ENCODE measurements at places on chromosomes 12 and 14. TPM values are rescaled to one million over a fixed set of nuclear protein-coding genes. Genes with fewer than 3 reads are reported as not detected.
A peak's percentile ranks its signal among the peaks of the same experiment; 100 is the strongest.

The LTBP2 gene
- 27.5 TPM for total RNA-seq

- H3K4me3 ChIP-seq = no peak overlapping the region
- H3K4me1 ChIP-seq = no peaks in the 10 kb centered on the region
- no peak for DNase-seq
- H3K36me3 ChIP-seq = no peaks in the 10 kb centered on the region
- H3K27me3 ChIP-seq = no peaks in the 10 kb centered on the region
Observed at GRCh38 chr12:104498211-104498801, 41.6 kb downstream of the CHST11 start.

The PLA2G1B gene
- total RNA-seq = not detected

GRCh38 chr12:118704527-118705241 is 276.7 kb upstream of the SRRM4 start:
- H3K36me3 ChIP-seq = no peaks in the 10 kb centered on the region
- H3K4me1 ChIP-seq = no peaks in the 10 kb centered on the region
- H3K4me3 ChIP-seq = no peak overlapping the region
- no peaks in the 10 kb centered on the region for H3K27me3 ChIP-seq
- no peak overlapping the region for H3K27ac ChIP-seq

- no peaks in the 10 kb centered on the region for H3K36me3 ChIP-seq
- H3K4me1 ChIP-seq = no peaks in the 10 kb centered on the region
- no peak overlapping the region for H3K4me3 ChIP-seq
Observed at GRCh38 chr12:71636704-71637115, 26.9 kb downstream of the ZFC3H1 start.

- H3K27me3 ChIP-seq = no peaks in the 10 kb centered on the region
- no peak overlapping the region for H3K27ac ChIP-seq
- no peaks in the 10 kb centered on the region for H3K36me3 ChIP-seq
- DNase-seq = no peak
- H3K4me1 ChIP-seq = no peaks in the 10 kb centered on the region
Observed at GRCh38 chr12:132475304-132476037, 14.5 kb upstream of the FBRSL1 start.

DNA sequence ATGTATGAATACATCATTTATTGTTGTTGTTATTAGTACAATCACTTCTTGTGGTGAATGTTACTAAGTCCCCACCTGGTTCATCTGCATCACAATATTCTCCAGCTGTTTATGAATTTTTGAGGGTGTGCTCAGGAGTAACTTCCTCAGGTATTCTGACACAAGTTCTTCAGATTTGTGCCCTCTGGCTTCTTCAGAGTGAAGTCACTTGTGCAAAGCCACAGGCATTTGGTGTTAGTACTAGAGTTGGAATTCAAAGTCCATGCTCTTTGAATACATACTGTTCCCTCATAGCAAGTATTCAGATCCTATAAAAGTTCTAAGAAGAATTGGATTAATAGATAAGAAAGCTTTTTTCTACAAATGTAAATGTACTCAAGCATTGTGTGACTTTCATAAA is 150.3 kb upstream of the AVPR1A start:
- no peaks in the 10 kb centered on the region for H3K27me3 ChIP-seq
- no peak overlapping the region for H3K27ac ChIP-seq
- no peak overlapping the region for H3K4me3 ChIP-seq
- no peaks in the 10 kb centered on the region for H3K36me3 ChIP-seq
- peaks cover 8% of the 10 kb centered on the region for H3K4me1 ChIP-seq

GRCh38 chr14:81276073-81277069 is 55.6 kb upstream of the GTF2A1 start:
- no peaks in the 10 kb centered on the region for H3K27me3 ChIP-seq
- no peak for DNase-seq
- H3K36me3 ChIP-seq = no peaks in the 10 kb centered on the region
- H3K4me1 ChIP-seq = no peaks in the 10 kb centered on the region

DNA sequence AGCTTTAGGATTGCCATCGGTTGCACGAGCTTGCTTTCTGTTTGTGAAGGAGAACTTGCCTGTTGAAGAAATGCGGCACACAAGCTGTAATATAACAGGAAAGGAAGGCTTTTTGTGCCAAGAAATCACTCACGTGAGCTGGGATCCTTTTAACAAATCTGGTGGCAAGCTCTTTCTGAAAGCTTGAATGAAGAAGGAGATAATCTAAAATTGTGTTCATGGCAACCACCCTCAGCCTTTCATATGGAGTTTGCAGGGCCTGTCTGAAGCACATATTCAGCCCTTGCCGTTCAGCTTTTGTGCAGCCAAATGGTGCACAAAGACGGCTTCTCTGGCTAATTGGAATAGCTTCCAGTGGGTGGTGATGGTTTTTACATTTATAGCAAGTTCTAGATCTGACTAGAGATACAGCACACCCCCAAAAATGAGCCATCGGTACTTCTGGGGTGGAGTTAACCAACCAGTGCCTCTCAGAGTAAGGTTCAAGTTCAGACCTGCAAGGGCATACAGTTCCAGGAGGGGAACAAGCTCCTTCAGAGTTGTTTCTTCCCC is 107.4 kb downstream of the AEBP2 start:
- peak overlapping the region; percentile 19 for H3K4me3 ChIP-seq
- DNase-seq = no peak
- peak overlapping the region; percentile 79 for H3K27ac ChIP-seq
- no peaks in the 10 kb centered on the region for H3K36me3 ChIP-seq
- no peaks in the 10 kb centered on the region for H3K27me3 ChIP-seq

DNA sequence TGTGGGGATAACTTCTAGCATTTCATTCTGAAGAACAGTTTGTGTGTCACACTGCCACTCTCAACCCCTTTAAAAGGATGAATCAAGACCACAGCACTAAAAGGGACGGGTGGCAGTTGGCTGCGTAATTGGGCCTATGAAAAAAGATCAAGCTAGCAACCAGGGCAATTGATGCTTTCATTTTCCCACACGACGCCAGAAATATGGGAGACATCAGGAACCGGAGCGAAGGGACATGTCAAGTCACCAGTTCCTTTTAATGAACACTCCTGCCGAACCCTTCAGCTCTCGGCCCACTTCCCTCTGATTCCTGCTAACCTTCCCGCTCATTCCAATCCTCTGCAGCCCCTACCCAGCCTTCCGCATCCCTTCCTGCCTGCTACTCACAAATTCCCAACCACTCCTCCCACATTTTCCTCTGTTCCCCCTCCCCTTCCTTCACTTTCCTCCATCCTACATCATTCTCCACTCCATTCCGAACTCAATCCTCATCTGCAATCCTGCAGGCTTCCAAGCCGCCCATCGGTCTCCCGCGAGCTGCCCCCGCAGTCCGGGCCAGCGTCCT is 753 bp downstream of the CSRNP2 start:
- DNase-seq = peak; percentile 19
- H3K27ac ChIP-seq = peak overlapping the region; percentile 82
- peak overlapping the region; percentile 52 for H3K4me3 ChIP-seq
- H3K27me3 ChIP-seq = no peaks in the 10 kb centered on the region
- no peaks in the 10 kb centered on the region for H3K4me1 ChIP-seq

GRCh38 chr14:105019861-105020814 is 745 bp downstream of the CDCA4 start:
- no peaks in the 10 kb centered on the region for H3K36me3 ChIP-seq
- H3K4me3 ChIP-seq = peak overlapping the region; percentile 44
- H3K27ac ChIP-seq = peak overlapping the region; percentile 55
- H3K27me3 ChIP-seq = no peaks in the 10 kb centered on the region

- no peaks in the 10 kb centered on the region for H3K4me1 ChIP-seq
- DNase-seq = no peak
- no peaks in the 10 kb centered on the region for H3K36me3 ChIP-seq
- H3K4me3 ChIP-seq = no peak overlapping the region
Observed at GRCh38 chr12:57477710-57478681, 1.7 kb downstream of the ARHGAP9 start.

- H3K27me3 ChIP-seq = no peaks in the 10 kb centered on the region
- no peaks in the 10 kb centered on the region for H3K36me3 ChIP-seq
- no peaks in the 10 kb centered on the region for H3K4me1 ChIP-seq
Observed at GRCh38 chr12:109029411-109029810, 8.5 kb upstream of the SVOP start.

DNA sequence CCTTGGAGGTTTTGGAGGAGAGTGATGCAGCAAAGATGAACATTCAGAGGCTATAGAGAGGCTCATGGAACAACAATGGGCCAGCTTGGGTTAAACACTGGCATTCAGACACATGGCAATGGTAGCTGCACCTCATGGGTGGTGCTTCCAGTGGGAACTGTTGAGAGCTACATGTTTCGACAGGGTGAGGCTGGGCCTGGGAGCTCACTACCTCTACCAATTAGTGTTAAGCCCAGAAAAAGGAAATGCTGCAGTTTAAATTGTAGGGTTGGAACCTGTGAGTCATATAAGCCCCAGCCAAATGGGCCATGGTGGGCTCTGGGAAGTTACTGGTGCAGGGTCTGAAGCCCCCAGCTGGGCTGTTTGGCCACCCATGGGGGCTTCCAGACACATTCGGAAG is 279.7 kb downstream of the ZFP36L1 start:
- no peaks in the 10 kb centered on the region for H3K36me3 ChIP-seq
- H3K27me3 ChIP-seq = no peaks in the 10 kb centered on the region
- DNase-seq = no peak
- no peak overlapping the region for H3K4me3 ChIP-seq

DNA sequence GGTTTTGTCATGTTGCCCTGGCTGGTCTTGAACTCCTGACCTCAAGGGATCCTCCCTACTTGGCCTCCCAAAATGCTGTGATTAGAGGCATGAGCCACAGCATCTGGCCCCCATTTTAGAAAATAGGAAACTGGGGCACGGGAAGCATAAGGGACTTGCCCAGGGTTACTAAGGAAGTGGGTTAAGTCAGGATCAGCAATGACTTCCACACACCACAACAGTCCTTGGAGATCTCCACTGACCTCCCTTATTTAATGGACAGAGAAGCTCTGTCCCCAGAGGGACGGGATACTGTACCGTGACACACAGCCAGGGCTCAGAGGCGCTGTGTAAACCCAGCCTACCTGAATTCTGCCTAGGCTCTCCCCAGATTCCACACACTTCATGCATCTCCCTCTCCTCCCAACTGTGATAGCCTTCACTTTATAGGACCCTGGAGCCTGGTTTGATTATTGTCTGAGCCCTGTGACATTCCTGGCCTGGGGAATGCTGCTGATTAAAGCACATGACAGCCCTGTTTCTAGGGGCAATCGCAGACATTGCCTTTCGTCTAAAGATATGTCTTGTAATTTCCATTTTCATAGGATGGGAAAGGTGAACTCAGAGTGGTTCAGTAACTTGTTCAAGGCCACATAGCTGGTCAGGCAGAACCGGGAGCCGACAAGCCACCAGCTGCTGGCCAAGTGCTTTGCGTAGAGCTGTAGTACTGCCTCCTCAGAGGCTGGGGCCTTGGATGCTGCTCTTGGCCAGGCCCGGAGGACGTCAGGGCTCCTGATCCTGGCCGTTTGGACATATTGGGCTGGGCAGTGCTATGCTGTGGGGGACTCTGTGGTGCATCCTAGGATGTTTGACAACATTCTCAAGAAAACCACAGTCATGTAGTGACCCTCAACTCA is 20.8 kb downstream of the SERPINA1 start:
- no peak overlapping the region for H3K27ac ChIP-seq
- DNase-seq = no peak
- no peaks in the 10 kb centered on the region for H3K27me3 ChIP-seq
- H3K4me3 ChIP-seq = no peak overlapping the region
- no peaks in the 10 kb centered on the region for H3K36me3 ChIP-seq
- H3K4me1 ChIP-seq = no peaks in the 10 kb centered on the region

The GUCY2C gene
- not detected for total RNA-seq

- no peaks in the 10 kb centered on the region for H3K36me3 ChIP-seq
- H3K4me3 ChIP-seq = no peak overlapping the region
- H3K27me3 ChIP-seq = no peaks in the 10 kb centered on the region
- DNase-seq = no peak
- H3K27ac ChIP-seq = no peak overlapping the region
- H3K4me1 ChIP-seq = no peaks in the 10 kb centered on the region
Observed at GRCh38 chr12:40327535-40327934, 102.7 kb downstream of the LRRK2 start.

The IL23A gene
- 0.97 TPM for total RNA-seq

- H3K36me3 ChIP-seq = no peaks in the 10 kb centered on the region
- DNase-seq = no peak
Observed at GRCh38 chr12:17992002-17992656, 97.9 kb downstream of the RERGL start.

All from uterus (tissue), 4 donors.